ENCODE measurements at places on chromosomes 16 and 17.

DNA sequence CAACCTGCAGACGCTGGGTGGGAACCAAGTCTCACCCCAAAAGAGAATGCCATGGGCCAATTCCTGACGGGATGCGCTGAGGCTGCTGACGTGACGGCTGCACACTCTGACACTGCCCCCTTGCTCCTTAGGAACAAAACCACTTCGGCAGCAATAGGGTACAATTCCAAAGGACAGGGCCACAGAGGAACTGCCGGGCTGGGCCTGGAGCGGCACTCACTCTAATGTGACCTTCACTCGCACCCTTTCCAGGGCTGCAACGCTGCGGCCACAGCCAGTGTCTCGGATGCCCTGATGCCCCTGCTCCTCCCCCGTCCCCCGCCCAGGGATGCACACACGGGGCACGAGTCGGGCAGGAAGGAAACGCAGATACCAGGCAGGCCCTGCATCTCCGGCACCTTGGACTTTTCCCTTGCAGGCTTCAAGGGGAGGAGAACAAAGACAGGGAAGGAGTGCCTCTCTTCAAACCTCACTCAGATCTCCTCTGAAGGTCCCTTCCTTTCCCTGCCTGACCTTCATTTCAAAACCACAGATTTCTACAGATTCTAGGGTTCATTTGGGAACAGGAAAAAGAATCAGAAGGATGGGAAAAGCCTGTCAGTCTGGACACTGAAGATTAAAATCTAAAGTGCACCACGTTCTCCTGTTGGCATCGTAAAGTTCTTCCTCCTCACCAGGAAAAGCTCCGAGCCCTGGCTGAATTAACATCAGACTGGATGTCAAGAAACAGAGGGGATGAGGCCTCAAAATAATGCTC, 2.3 kb downstream of the PITPNA start:
- DNase-seq = no peak

DNA sequence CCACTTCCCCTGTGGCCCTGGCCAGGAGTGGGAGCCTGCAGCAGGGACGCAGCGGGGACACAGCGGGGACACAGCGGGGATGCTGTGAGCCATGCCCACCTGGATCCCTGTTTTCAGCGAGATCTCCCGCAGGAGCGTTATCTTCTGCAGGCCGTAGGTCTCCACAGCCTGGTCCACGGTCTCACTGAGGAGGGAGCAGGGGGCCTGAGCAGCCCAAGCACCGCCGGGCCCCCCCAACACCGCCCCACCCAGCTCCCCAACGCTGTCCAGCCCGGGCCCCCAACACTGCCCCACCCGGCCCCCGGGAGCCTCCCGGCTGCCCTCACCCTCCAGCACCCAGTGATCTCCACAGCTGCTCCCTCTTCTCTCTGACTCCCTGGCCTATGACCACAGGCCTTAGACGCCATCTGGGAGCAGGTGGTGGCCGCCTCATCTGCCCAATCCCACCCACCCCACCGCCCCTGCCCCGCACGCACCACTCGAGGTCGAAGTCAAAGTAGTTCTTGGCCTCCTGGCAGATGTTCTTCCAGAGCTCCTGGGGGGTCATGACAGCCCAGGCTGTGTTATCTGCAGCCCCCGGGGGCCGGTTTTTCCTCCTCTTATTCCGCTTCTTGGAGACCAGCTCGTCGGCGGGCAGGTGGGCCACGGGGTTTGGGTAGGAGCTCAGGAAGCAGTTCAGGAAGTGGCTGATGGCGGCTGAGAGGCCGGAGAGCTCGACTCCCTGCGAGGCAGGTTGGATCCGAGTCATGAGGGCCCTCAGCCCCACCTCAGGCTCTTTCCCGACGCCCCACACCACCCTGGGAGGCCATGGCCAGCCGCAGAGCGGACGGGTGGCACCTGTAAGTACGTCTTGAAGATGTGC, 17.0 kb downstream of the CLUH start:
- DNase-seq = no peak

- no peak for DNase-seq
Measured at GRCh38 chr16:75152635-75153034, 4.3 kb downstream of the ZFP1 start.

- DNase-seq = peak; percentile 32
Measured at GRCh38 chr16:82439678-82440293, 187.0 kb upstream of the CDH13 start.

- no peak for DNase-seq
Measured at GRCh38 chr16:11232852-11233726, 22.9 kb downstream of the SOCS1 start.

GRCh38 chr16:84823926-84824325, 4.1 kb downstream of the CRISPLD2 start:
- no peak for DNase-seq

DNA sequence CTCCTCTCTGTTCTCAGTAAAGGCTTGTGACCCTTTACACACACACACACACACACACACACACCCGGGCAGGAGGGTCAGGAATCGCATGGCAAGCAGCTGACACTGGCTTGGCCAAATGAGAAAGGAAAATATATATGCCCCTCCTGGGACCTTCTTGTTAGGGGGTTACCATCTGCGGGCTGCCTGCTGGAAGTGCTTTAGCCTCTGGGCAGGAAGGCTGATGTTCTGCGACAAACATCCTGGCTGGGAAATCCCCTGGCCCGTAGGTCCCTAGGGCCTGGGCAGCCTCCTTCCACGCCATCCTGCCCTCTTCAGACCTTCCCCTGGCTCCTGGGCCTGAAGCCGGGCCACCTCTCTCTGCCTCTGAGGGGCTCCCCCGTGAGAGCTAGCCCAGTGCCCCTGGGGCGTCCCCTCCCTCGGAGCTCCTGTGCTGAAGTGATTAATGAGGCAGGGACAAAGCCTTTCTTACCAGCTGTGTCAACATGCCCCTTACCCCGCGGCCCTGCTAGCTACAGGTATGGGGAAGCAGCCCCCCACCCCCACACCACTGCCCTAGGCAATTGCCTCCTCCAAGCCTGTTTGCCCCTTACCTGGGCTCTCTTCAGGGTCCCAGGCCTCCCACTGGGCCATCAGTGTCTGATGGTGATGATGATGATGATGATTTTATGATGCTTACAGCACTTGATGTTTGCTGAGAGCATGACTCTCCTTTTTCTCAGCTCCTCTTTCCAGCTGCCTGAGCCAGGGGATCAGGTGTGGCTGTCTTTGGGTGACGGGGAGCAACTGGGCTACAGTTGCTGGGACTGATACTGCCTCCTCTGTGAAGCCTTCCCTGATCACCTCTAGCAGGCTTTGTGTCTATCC, 32.8 kb upstream of the ETV4 start:
- DNase-seq = peak; percentile 33

GRCh38 chr17:79997011-79997660, 38.5 kb downstream of the TBC1D16 start:
- DNase-seq = no peak

GRCh38 chr17:77312061-77312701, 171.4 kb downstream of the SEC14L1 start:
- no peak for DNase-seq

DNA sequence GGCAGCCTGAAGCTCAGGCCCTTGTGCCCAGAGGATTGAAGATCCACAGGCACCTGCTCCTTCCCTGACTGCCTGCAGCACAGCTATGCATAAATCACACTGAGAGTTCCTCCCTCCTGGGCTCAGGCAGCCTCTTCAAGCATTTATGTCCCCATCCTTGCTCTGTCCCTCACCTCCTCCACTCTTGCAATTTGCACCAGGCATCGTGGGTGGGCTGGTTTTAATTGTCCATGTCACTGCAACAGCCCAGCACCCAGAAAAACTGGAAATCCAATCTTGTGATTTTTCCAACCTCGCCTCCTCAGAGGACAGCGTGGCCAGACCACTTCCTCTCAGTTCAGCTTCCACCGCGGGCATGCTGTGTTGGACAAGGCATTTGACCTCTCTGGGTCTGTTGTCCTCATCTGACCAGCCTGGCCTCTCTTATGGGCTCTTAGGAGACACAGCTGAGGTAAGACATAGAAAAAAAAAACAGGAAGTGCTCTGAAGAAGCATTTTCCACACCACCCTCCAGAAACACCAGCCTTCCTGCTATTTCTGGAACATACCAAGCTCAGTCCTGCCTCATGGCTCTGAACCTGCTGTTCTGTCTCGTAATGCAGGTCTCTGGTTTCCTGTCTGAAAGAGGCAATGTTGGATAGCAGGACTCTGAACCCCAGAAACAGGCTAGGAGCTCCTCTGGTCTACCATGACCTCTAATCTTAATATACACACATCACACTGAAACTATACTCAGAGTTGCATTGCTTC, 8.3 kb downstream of the TMEM114 start:
- no peak for DNase-seq

- DNase-seq = no peak
Measured at GRCh38 chr17:37673386-37673785, 30.1 kb upstream of the DDX52 start.

GRCh38 chr17:72192800-72193192, 72.0 kb downstream of the SOX9 start:
- no peak for DNase-seq

DNA sequence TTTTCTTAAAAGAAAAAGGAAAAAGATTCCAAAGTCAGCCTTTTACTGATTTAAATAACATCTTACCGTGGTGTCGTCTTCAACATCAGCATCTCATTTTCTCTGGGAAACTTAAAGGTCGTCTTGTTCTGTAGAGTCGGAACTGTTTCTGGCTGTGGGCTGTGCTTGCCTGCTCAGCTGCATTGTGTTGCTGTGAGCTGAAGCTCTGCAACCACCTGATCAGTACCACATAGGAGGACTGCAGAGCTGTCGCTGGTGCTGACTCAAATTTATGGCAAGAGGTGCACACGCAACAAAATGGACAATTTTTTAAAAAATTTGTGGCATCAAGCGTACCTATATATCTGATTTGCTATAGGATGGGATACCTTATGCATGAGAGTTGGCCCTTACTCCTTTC, at the start of gene OMG:
OMG (minus strand) TSS at position 150 of the 400 bp plus-strand sequence. CDS start 908 bp downstream, outside the sequence.
- no peak for DNase-seq

- DNase-seq = no peak
Measured at GRCh38 chr16:68031951-68032350, 8.9 kb downstream of the DUS2 start.

All from urothelium cell line (cell line).